Fibroblast of the conjunctiva (primary cell): ENCODE measurements at places on chromosomes 12 and 14.

- DNase-seq: no peak
Observed at GRCh38 chr14:85319998-85320630, 209.8 kb upstream of the FLRT2 start.

- no peak for DNase-seq
Observed at GRCh38 chr12:3989218-3989550, 116.0 kb upstream of the PARP11 start.

DNA sequence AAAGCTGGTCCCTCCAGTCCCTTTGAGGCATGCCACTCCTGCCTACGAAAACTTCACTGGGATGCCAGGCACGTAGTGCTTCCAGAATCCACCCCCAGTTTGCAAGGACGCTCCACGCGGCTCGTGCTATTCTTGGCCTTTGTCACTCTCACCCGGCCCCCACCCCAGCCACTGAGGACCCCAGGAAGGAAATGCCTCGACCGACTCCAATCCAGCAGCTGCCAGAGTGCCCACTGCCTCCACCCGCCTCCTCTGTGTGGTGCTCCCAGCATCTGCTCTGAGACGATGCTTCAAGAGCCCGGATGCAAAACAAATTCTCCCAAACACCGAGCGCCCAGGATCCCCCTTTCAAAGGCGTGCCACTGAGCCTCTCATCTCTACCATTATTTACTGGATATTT lies 123.9 kb downstream of the RFLNA start:
- no peak for DNase-seq

DNA sequence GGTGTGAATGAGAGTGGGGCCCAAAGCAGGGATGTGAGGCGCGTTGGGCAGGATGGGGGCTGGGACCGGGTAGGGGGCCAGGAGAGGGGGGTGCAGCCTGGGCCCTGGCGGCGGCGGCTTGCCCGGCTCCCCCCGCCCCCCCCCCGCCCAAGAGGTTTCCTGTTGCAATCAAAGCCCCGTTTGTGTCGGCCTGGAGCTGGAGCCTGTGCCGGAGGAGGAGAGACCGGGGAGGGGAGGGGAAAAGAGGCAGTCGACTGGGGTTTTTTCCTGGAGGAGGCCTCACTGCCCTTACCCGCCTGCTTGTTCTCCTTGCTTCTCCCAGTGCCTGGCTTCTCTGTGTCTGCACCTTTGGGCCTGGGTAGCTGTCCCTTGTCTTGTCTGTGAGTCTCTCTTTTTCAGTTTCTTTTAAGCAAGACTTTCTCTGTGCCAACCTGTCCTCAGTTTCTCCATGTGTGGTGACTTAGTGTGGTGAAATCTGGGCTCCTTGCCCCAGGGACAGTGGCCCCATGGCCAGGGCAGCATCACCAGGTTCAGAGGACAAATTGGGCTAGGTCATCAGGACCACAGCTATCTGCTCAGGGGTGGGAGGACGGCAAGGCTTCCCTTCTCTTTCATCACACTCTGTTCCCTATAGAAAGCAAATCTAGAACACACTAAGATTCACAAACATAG lies 8.5 kb downstream of the RARG start:
- no peak for DNase-seq

DNA sequence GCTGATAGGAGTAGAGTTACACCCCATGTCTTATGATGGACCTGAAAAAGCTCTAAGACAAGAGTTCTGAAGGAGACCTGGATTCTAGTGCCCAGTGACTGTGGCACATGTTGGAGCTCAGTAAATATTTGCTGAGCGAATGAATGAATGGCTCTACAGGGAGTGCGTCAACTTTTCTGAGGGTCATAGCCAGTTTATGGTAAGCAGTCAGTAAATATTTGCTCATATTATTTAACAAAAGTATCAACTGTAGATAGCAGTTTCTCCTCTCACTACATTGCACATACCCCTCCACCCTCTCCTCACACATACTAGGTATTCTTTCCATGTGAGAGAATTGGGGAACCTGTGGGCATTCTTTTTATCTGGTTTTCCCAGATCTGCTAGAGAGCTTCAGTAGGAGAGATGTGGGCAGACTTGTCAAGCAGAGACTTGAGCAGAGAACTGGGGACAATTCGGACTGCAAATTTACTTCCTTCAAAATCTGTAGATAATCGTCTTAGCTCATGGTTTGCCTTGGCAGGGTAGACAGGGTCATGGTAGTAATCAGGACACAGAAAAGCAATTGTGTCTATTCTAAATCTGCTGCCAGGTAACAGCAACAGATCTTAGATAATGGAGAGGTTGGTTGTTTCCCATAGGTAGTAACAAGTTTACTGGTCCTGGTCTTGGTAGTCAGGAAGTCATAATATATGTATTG lies 5.7 kb downstream of the SLC4A8 start:
- DNase-seq: no peak

DNA sequence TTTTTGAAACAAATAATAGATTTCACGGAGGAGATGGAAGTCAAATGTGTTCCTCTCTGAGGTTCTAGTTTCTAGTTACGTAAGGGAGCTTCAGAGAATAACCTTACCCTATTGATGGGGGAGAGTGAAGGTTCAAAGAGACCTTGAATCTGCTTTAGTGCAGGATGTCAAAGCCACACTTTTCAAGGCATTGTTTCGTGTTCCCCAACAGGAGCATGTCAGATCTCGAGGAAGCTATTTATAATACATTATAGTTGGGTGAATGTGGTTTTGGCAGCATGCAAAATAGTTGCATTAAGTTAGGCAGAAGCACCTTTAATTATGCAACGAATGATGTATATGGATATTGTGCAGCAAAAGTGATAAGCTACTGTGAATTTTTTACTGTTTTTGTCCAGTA lies 614.9 kb downstream of the SLC16A7 start:
- no peak for DNase-seq
